Renal cortical epithelial cell (primary cell): ENCODE measurements at places on chromosomes 13 and 19.
A peak's percentile ranks its signal among the peaks of the same experiment; 100 is the strongest.

DNA sequence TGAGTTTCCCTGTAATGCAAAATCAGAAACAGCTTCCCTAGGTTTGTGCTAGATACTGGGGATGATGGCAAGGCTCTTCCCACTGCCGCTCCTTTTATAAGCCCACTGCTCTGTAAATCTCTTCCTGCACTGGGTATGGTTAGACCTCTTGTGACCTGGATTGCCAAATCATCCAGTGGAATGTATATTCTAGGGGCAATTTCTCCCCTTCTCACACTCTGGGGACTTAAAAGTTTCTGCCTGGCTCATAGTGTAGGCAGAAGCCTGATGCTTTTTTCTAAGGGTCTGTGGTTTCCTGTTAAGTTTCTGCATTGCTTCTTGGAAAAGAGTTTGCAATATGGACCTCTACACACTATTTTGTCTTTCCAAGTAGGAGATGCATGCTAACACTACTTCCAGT, 1582.0 kb upstream of the PCDH20 start:
- DNase-seq: no peak

GRCh38 chr19:18251587-18252369, 22.5 kb downstream of the IQCN start:
- peak; percentile 52 for DNase-seq

DNA sequence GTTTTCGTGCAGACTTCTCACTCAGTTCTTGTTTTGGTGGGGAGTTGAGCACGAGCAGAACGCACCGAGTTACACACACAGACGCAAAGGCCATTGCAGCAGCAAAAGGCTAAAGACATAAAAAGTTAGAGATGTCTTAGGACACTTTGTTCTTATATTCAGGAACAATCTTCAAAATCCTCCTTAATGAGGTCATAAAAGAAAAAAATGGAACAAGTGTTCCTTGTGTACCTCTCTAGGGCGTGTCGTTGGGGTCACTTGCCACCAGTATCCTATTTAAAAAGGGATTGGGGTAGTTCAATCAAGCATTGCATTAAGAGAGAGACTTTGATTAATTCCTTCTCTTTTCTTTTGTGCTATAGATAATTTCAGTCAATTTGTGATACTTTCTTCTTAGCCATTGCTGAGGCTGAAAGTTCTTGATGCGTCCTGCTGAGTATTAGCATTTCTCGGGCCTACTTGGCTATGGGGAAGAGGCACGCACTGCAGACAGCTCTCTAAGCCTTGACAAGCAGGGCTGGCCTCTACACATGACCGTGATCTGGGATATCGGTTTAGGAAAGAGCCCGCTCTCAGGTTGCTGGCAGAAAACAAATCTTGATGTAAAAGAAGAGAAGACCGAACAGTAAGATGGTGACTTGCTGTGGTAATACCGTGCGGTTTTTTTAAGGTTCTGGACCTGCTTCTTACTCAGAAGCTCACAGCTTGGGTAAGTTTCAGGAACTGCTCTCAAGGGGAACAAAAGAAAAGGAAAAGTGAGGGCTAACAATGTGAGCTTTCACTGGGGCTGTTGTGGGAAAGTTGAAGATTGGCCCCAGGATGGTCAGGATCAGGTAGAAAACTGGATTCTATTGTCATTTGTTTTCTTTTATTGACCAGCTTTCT, 223.6 kb downstream of the TM9SF2 start:
- no peak for DNase-seq

- DNase-seq: peak; percentile 27
Measured at GRCh38 chr13:101398191-101398590, 18.1 kb downstream of the NALCN start.

GRCh38 chr19:40461669-40462221, 3.8 kb downstream of the BLVRB start:
- DNase-seq: no peak

DNA sequence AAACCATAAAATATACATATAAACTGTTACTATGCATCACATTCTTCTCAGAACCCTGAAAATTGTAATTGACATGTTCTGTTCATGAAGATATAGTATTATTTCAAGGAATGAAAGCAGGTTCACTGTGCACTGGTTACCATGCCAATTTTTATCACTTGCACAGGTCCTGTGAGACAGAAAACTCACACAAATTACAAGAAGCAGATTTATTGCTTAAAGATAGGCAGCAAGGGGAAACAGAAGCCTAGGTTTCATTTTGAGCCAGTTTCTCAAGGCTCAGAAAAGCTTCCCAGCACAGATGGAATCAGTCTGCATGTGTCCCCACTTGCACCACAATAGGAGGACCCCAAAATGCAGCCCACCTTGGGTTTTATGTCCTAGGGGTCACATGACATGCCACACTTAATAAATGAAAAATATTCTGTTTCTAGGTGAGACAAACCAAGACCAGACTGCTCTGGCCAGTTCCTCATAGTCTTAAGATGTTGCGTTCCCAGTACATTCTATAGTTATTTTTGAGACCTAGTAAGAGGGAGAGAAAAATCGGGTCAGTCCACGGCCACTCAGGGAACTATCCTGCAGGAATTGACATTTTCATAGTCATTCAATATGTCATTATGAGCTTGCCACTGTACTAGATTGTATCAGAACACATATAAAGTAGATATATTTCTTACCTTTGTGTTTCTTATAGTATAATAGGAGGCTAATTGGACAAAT, 459.1 kb upstream of the ATXN8OS start:
- no peak for DNase-seq

GRCh38 chr13:60838581-60838980, 441.6 kb downstream of the TDRD3 start:
- DNase-seq: peak; percentile 26
